ENCODE measurements at places on chromosomes 2 and 18. TPM values are rescaled to one million over a fixed set of nuclear protein-coding genes. Genes with fewer than 3 reads are reported as not detected.

GRCh38 chr2:169039702-169040101 lies 8.6 kb upstream of the ABCB11 start:
- DNase-seq = no peak

DNA sequence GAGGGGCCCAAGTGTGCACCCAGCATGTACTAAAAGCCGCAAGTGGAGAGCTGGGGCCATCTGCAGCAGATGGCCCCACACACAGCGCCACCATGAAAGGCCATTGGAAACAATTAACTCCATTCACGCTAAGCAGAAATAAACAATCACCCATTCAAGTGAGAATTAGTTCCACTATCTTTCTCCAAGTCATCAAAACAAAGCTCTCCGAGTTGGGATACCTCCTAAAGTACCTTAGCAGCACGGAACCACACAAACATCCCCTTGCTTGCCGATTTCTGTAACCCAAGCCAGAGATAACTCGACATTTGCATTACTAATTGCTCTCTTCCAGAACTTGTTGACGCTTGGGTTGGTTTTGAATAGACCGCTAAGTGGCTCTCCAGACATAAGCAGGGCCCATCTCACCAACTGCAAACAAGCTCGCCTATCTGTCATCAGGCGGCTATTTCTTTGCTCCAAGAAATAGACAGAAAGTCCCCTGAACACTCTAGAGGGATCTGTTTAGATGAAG lies 840.6 kb upstream of the SALL3 start:
- no peak for DNase-seq

- DNase-seq = no peak
These were observed 14.6 kb downstream of the MRPL35 start for GRCh38 chr2:86213699-86214502.

- no peak for DNase-seq
These were observed 437.9 kb downstream of the TXNL1 start for GRCh38 chr18:56200381-56200911.

Gene ACMSD
- total RNA-seq = not detected

Gene WBP1
- 80.2 TPM for total RNA-seq

Gene C1GALT1C1L
- total RNA-seq = not detected

Gene RAX
- not detected for total RNA-seq

DNA sequence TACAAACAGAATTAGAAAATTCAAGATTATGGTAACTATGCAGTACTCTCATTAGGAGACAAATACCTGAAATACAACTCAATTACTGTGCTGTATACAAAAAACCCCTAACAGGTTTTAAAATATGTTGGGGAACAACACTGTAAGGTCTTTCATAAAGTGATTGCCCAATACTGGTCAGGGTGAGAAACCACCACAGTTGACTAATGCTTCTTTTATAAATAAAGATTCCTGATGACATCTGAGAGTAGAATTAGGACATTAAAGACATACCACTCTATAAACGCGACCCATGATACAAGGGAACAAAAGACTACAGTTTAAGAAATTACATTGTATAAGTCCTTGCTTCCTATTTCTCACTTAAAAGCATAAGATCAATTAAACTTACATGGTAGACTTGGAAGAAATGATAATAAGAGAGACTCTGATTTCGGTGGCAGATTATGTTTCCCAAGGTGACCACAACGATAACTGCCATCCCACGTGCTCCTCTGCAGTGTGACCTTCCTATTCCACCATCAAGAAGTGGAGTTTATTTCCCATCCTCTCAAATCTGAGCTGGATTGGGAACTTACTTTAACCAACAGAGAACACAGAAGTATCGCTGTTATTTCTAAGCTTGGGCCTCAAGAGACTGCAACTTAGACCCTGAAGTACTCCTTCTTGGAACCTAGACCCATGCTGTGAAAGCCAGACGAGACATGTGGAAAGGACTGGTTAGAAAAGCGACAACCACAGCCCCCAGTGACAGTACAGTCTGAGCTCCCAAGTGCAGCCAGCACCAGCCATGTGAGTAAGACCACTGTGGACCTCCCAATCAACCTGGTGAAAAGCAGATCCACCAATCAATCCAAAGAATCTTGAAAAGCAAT lies 52.3 kb downstream of the ZNF521 start:
- no peak for DNase-seq

Gene SP5
- total RNA-seq = not detected

DNA sequence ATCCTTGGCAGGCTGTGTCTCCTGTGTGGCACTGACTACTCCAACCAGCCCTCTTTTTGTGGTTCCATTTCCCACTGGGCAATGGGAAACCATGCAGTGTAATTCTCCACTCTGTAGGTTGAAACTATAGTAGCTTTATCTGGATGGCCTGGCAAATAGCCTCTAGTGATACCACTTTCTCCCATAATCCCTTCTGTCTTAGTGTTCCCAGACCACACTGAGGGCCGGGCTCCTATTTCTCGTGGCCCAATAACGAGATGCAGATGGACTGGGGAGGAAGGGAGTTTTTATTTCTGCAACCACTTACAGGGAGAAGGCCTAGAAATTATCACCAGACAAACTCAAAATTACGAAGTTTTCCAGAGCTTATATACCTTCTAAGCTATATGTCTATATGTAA lies 24.7 kb downstream of the SKA1 start:
- DNase-seq = no peak

DNA sequence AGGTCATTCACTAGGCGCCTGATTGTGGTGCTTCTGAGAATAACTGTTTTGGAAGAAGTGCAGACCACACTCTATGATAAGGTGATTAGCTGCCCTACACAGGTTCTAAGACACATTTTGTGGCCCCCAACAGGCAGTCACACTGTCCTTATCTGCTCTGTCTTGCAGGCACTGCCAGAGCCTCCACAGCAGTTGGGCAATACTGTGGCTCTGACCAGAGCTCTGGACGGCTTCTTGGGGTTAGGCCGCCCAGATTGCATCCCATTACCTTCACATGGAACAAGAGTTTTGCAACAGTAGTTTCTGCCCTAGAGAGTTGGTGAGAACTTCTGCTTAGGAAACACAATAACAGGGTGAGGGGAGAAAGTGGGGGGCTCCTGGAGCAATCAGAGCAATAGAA lies 22.7 kb downstream of the RUFY4 start:
- DNase-seq = no peak

Gene COL4A4
- total RNA-seq = 0.12 TPM

- no peak for DNase-seq
These were observed 206.9 kb downstream of the ARL4C start for GRCh38 chr2:234289834-234290590.

DNA sequence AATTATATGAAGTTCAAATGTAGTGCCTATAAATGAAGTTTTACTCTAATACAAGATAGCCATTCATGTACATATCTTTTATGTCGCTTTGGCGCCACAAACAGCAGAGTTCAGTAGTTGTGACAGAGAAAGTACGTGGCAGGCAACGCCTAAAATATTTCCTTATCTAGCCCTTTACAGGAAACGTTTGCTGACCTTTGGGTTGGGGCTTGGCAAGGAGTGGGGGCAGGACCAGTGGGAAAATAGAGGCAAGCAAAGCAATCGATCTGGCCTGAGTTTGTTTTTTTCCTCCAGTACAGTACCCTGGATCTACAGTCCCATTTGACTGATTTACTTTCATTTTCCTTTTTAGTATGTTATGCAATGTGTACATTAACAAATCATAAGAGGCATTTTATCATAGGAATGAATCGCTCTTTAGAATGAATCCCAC lies 13.1 kb downstream of the CCDC68 start:
- peak; percentile 2 for DNase-seq

- DNase-seq = no peak
These were observed 22.9 kb downstream of the MAPRE2 start for GRCh38 chr18:35063875-35064690.

Gene ACTG2
- total RNA-seq = not detected

- no peak for DNase-seq
These were observed 35.6 kb upstream of the FOSL2 start for GRCh38 chr2:28357055-28357454.

GRCh38 chr2:169173876-169174275 lies 104.5 kb downstream of the DHRS9 start:
- no peak for DNase-seq

Gene KLF11
- 36.3 TPM for total RNA-seq

DNA sequence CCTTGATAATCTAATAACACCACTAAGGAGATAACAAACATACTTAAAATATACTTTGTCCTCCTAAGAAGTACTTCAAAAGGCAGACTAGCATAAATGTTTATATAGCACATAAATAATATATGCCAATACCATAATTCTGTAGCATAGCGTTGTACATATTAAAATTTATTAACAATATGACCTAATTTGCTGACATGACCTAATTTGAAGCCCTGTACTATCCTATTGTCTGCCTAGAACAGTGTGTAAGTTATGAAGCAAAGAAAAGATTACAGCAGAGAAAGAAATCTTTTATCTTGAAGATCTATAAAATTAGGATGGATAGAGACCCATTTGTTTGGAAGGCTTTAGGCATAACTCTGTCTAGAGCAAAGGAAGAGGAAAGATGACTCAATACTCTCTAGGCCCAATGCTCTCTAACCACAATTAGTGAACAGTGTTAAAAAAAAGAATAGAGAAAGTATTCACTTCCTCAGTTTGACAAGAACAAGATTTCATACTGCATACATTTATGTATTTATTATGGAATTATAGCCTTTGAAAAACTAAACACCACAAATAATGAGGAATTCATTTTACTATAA lies 231.3 kb downstream of the ZRANB3 start:
- DNase-seq = no peak

DNA sequence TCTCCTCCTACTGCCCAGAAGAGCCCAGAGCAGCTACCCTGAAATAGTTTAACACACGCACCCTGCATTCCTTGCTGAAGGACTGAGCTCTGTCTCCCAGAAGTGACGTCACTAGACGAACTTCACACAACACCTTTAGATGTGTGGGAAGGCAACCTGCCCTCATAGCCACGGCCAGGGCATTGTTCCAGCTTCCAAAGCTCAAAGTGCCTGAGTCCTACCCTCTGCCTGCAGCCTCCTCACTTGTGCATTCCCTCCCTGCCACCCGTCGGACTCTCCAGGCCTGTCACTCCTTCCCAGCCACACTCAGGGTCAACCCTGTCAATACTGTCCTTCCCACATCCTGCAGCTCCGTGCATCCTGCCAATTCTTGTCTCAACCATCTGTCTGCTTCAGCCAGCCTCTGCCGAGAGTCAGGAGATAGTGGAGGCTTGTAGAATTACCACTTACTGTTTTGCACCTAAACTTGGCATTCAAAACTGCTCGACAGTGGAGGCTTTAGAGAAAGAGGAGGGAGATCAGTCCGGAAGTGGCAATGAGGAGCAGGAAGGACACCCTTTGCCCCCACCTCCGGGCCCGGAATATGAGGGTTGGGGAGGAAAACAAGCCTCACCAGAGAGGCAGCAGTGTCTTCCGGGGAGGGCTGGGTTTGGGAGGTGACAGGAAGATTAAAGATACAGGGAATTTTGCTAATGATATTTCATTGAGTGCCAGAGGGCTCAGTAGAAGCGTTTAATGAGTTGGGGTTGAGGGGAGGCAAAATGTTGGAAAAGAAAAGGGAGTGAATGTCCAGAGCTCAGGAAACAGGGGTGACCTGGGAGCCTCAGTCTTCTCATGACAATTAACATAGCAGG lies 72.3 kb upstream of the ATG16L1 start:
- DNase-seq = no peak

GRCh38 chr18:74399091-74399887 lies 57.8 kb downstream of the DIPK1C start:
- no peak for DNase-seq

Measured in T-cell (primary cell).